ENCODE measurements at places on chromosomes 4 and X.

DNA sequence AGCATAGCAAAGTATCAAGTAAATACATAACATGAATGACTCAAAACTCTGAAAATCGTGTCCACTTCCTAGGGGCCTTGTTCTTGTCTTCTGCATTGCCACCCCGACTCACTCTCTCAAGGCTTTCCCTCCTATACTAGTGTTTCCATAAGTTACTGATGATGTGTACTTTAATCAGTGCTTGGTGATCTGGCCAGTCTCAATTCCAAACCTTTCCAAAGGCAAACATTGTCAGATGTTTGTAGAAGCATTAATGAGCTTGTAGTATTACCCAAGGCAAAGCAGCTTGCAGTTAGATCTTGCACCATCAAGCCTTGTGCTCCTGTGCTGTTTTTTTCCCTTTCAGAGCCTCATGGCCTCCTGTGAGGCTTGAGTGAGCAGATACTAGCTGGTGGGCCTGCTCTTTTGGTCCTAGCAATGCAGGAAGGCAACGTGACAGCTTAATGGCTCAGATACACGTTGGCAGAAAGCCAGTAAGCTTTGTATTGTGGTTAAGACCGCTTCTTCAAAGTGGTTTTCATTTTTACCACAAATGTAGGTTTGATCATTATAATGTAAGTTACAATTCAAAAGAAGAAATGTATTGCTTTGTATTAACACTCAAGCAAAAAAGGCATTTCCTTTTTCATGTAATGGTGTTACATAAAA is 51.8 kb downstream of the RBPJ start:
- DNase-seq: peak; percentile 87

DNA sequence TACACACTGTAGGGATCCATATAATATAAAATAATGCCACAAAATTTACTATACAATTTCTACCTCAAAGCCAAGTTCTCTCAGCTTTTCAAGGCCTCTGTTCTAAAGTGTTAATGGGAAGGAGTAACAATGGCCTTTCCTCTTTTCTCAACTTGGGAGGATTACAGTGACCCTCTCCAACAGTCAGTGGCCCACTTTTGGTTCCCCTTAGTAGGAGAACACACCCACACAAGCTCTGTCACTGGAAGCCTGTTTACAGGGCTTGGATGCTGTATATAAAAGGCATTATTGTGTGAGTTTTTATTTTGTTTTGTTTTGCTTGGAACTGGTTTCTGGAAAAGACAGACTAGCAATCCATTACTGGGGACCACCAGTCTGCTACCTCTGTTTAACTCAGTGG is 1.8 kb downstream of the ARHGEF6 start:
- no peak for DNase-seq

- no peak for DNase-seq
These were observed 284.1 kb downstream of the ANTXR2 start for GRCh38 chr4:79788884-79789283.

GRCh38 chr4:97013711-97014110 is 1129.6 kb downstream of the STPG2 start:
- DNase-seq: no peak

- DNase-seq: no peak
These were observed 81.5 kb downstream of the SORCS2 start for GRCh38 chr4:7273738-7274297.

- no peak for DNase-seq
These were observed 740.1 kb downstream of the KLHL13 start for GRCh38 chrX:117376460-117376859.

DNA sequence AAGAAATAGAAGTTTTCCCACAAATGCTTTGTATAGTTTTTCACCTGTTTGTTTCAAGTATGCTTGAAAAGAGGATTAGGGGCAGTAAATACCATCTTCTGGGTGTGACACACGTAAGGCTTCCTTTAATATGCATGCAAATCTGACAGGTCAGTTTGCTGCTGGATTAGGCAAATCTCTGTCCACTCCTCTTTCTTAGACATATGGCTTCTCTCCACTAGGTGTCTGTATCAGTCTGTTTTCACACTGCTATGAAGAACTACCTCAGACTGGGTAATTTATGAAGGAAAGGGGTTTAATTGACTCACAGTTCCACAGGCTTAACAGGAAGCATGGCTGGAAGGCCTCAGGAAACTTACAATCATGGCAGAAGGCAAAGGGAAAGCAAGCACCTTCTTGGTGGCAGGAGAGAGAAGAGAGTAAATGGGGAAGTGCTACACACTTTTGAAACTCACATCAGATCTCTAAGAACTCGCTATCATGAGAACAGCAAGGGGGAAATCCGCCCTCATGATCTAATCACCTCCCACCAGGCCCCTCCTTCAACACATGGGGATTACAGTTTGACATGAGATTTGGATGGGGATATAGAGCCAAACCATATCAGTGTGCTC is 66.9 kb downstream of the TAB3 start:
- DNase-seq: no peak

GRCh38 chr4:165464813-165465381 is 86.1 kb downstream of the CPE start:
- DNase-seq: peak; percentile 42

All from activated CD4-positive, alpha-beta T cell treated with anti-CD3 and anti-CD28 coated beads, Interleukin-10, Interleukin-2, amounts not matched to agents 100 ng/mL and 50 ng/mL, durations not matched to agents 16 hours and 8 hours (primary cell).